ENCODE measurements at places on chromosomes 1 and 21.

DNA sequence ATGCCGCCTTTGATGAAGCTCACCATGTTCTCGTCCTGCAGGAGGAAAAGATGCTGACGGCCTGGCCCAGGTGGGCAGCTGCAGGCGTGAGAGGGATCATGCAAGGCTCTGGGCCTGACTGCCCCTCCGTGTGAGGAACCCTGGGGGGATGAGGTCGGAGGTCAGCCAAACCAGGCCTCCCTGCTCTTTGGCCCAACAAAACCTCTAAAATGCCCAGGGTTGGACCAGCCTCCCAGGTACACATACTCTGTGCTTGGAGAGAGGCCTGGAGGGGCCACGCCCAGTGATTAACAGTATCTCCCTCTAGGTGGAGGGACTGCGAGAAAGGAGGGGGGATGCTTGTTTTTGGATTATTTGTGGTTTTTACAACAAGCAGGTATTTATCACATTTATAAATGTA, 21.1 kb downstream of the TTC39A start:
- no peak for DNase-seq

DNA sequence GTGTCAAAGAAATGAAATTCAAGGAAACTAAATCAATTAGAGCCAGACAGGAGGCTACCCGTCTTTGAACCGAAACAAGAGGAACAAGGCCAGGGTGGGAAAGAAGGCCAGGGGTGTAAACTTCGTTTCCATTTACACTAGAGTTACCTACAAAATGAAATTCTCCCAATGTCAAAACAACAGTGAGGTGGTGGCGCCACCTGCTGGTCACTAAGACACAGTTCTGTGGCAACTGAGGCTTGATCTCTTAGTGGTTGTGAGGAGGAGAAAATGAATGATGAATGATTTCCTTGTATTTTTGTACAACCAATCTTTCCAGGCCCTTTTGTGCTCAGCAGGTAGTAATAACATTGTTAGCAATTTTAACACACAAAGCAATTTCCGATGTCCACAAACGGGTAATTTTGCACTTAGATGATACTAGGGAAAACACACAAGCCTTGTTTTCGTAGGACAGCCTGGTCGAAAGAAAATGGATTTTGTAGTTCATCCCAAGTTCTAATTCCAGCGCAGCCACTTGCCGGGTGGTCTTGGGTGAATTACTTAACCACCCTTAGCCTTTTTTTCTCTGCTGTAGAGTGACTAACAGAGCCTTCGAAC, 54.8 kb upstream of the SOD1 start:
- DNase-seq: peak; percentile 16

DNA sequence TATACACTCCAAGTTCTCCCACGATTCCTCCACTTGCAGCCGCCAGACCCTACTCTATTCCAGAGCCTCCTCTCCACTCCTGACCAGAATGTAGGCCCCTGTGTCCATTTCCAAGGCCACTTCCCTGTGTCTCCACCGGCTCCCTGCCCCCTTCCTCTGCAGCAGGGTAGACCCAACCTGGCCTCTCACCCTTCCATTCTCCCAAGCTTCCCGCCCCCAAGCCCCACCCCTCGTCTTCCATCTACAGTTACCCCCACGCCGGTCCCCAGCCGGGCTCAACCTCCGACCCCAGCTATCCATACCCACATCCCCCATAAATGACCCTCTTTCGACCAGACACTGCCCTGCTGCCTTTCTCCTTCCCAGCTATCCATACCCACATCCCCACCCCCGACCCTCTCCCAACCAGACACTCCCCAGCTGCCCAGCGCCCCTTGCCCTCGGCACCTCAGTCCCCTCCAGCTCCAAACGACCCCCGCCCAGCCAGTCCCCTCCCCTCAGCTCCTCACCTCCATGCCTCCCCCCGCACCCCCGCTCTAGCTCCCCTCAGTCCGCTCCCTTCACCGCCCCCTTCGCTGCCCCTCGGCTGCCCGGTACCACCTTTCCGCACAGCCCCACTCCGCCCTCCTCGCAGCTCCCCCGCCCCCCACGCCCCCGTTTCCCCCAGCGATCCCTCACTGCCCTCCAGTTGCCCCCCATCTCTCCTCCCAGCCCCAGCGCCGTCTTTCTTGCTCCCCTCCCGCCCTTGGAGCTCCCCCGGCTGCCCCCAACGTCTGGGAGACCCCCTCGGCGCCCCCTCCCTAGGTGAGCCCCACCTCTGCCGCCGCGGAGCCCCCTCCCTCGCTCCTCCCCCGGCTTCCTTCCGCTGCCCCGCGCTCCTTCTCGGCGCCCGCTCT, 670 bp downstream of the RAB3B start:
- DNase-seq: no peak

- DNase-seq: no peak
Measured at GRCh38 chr1:35532497-35533223, 24.5 kb downstream of the KIAA0319L start.

DNA sequence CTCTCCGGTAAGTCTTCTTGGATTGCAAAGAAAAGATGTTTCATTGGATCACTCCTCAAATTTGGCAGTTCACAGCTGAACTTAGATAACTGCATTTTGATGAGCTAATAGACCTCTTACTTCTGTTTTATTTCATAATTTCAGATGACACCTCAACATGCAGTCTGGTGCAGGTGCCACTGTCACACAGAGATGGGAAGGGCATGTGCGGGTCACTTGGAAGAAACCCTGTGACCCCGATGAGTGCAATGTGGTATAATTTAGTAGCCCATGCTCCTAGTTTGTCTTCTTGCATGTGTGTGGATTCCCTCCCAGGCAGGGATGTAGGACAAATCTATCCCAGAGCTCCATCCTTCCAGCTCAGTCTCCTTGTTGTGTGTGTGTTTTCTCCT, 481 bp upstream of the SLAMF1 start:
- no peak for DNase-seq

DNA sequence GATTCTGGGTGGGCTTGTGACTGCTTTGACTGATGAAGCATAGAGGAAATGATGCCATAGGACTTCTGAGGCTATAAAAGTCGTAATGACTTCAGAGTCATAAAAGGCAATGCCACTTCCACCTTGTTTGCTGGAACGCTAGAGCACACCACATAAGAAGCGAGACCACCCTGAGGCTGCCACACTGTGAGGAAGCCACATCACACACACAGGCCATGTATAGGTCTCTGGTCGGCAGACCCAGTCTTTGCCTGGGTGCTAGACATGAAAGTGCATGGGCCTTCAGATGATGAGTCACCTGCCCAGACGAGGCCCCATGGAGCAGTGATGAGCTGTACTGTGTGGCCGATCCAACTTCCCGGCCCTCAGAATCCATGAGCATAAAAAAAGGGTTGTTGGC, 14.2 kb upstream of the KANK4 start:
- DNase-seq: no peak

GRCh38 chr1:153958111-153958960, at the start of gene CRTC2:
CRTC2 (minus strand) TSS chr1:153958612; CDS start chr1:153958497, 115 bp downstream.
- peak; percentile 99 for DNase-seq

DNA sequence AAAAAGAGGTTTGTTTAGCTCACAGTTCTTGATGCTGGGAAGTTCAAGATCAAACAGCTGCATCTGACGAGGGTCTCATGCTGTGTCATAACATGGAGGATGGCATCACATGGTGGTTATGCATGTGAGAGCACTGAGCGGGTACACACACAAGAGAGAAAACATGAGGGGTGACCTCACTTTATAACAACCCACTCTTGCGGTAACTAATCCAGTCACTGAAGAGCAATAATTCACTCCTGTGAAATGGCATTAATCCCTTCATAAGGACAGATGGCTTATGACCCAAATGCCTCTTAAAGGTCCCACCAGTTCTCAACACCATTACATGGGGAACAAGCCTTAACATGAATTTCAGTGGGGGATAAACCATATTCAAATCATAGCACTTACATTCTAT, 23.2 kb upstream of the CHIT1 start:
- DNase-seq: no peak

GRCh38 chr1:1041873-1042272, 22.0 kb downstream of the AGRN start:
- no peak for DNase-seq

DNA sequence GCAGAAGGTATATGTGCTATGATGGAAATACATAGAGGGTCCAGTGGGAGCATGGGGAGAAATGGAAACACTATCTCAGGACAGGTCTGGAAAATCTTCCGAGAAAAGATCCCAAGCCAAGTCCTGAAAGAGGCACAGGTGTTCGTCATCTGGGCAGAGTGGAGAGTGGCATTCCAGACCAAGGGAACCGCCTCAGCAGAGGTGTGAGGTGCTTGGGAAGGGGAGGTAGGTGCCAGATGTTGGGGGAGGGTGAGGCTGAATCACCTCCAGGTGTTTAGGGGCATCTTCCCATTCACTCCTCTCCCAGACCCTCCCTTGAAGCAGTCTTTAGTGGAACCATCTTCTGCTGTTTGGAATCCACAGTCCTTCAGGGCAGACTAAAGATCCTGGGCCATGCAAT, 23.5 kb upstream of the LRRN2 start:
- no peak for DNase-seq

DNA sequence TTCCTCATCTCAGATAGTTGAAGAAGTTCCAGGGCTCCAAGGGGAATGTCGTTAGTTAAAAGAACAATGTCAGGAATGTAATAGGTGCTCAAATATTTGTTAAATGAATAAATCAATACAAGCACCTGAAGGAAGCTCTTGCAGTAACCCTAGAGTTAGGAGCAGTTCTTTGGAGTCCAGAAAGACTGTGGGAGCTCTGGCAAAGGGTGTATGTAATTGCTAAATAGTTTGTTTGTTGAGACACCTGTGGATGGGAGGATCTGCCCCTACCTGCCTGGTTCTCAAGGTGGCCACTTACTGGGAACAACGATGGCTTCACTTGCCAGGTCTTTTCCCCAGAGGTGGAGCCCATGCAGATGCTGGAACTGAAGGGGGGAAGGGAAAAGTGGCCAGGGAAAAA, 27.5 kb upstream of the JUN start:
- no peak for DNase-seq

DNA sequence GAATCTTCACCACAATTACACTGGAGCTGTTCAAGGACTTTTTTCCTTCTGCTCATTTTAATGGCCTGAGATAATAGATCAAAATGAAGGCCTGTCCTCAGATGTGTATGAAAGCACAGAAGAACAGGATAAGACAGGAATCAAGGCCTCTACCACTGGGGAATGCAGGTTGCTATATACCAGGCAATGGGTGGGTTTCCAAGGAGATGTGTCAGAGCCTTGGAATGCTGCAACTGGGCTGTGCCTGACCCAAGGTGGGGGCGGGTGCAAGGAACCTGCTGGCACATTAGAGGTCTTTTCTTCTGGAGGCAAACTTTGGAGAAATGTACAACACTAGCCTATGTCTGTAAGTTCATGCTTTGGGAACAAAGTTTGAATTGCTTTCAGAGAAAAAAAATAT, 21.7 kb upstream of the LAMC2 start:
- no peak for DNase-seq

GRCh38 chr1:58783090-58783992, 506 bp downstream of the JUN start:
- DNase-seq: no peak

- no peak for DNase-seq
Measured at GRCh38 chr1:6601923-6602668, 573 bp downstream of the KLHL21 start.
